ENCODE measurements at places on chromosomes 7 and 10.

DNA sequence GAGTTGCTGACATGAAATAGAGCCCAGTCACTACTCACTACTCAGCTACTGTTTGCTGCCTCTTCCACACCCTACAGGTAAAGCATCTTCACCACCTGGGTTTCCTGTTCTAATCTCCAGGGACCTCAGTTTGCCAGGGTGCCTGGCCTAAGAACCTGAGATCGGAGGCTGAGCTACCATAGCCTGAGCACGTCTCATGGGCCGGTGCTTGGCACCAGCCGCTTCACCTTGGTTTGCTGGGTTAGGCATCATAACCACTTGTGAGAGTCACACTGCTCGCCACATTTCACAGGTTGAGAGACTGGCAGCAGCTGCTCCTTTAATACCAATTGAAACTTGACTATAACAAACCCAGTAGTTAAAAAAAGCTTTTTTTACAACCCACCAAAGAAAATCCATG is 75.1 kb downstream of the EMX2 start:
- DNase-seq: no peak

DNA sequence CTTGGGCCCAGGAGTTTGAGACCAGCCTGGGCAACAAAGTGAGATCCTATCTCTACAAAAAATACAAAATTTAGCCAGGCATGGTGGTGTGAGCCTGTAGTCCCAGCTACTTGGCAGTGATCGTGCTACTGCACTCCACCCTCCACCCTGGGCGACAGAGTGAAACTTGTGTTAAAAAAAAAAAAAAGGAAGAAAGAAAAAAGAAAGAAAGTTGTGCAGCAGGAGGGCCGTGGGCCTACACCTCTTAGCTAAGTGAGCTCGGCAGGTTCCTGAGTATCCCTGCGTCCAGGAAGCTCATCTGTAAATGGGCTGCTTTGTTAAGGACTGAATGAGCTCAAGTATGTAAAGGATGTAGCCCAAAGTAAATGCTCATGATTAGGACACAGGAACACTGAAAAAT is 155.0 kb downstream of the RNF216 start:
- DNase-seq: no peak

- DNase-seq: peak; percentile 19
Observed at GRCh38 chr10:114694752-114695151, 36.7 kb upstream of the ABLIM1 start.

DNA sequence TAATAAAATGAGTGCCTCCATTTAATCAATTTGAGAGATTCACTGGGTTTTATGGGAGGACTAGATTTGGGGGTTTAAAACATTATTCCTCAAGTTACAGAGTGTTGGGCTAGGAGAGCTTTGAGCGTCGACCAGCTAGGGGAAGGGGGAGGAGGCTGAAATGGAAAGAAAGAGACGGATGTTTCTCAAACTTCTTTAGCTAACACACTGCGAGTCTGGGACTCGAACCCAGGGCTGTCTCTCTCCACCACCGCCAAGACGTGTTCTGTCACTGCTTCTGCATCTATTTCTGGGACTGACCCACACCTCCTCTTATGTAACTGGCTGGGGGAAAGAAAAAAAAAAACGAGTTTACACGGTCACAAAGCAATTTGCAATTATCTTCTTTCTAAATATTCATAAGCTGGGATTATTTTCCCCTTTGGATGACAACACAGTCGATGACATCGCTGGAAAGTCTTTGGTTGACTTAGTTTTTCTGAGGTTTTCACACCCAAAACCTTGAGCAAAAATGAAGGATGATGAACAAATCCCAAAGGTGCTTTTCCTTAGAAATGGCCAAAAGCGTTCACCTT is 27.2 kb downstream of the CHST15 start:
- DNase-seq: no peak

DNA sequence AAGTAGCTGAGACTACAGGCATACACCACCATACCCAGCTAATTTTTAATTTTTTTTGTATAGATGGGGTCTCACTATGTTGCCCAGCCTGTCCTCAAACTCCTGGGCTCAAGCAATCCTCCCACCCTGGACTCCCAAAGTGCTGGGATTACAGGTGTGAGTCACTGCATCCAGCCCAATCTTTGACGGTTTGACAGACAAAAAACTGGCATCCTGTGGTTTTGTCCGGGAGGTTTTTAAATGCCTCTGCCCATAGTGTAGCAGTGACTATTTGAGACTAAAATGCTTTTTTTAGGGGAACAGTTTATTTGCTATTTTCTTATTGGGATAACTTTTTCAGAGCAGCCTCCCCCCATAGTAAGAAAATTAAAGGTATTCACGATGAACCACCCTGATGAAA is 523.7 kb upstream of the GALNT17 start:
- DNase-seq: no peak

DNA sequence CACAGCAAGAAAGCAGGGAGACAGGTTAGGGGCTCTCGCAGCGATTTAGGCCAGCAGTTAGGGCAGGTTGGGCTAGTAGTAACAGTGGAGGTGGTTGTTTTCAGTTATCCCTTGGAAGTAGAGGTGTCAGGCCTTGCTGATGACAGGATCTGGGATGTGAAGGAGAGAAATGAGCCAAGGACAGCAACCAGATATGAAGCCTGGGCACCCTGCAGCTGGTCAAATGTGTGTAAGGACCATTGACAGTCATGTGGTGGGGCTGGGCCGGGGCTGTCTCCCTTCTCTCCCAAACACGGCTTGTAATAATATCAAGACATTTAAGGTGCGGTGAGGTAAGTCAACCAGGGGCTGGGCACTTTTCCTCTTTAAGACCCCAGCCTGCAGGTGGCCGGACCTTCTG is 112.5 kb upstream of the IGFBP3 start:
- DNase-seq: no peak

- DNase-seq: no peak
Observed at GRCh38 chr10:118956802-118957442, 72.6 kb upstream of the NANOS1 start.

- DNase-seq: peak; percentile 38
Observed at GRCh38 chr10:103659674-103660363, 166.3 kb downstream of the NEURL1 start.

DNA sequence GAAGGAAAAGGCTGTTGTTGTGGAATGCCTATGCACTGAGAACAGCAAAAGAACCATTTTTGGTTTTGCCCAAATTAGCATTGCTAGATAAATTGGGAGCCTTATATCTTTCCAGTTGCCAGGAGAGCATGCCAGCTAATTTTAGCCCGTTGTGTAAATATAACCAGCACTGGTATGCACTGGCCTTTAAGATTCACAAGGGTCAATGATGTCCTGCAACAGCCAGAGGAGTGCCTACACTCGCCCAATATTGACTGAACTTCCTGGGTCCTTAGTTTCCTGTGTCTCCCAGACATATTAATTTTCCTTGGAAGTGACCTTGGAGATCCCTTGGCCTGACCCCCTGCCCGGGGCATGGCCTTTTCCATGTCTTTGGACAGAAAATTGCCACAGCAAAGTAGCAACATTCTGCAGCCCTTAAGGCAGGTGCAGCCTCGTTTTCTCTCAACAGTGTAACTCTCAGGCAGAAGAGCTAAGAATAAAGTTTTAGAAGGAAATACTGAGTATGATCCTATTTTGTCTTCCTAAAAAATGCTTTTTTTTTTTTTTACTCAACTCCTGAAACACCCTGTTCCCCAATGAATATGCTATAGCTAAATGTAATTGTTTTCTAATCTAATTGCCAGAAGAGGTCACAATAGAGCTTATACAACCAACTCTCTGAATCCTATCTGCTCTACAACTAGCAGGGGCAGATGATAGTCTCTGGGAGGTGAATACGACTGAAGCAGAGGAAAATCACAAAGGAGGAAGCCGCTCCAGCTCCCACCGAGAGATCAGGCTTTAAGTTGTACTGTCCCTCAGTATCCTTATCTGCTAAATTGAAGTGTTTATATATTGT is 131.9 kb upstream of the PCGF5 start:
- DNase-seq: no peak

DNA sequence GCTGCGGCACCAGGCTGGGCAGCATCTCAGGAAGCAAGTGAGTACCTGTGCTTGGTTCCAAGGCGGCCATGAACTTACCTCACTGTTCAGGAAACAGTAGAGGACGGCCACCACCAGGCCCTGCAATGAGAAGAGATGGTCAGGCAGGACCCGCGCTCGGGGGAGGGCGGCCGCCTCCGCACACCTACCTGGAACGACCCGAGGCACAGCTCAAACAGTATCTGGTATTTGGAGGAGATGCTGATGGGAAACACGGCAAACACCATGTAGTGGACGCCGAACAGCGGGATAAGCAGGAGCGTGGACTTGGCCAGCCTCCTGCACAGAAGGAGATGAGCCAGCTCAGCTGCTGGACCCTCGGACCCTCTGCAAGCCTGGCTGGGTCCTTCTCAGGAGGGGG is 112.9 kb downstream of the VIPR2 start:
- DNase-seq: no peak

- no peak for DNase-seq
Observed at GRCh38 chr10:92278996-92279696, 11.7 kb downstream of the CPEB3 start.

GRCh38 chr10:78540355-78541076 is 506.9 kb downstream of the RPS24 start:
- no peak for DNase-seq

GRCh38 chr7:815284-816216 is 16.7 kb upstream of the SUN1 start:
- peak; percentile 75 for DNase-seq

GRCh38 chr10:106515206-106515790 is 649.2 kb downstream of the SORCS1 start:
- DNase-seq: no peak

GRCh38 chr10:100340948-100341847 is 5.8 kb upstream of the SCD start:
- DNase-seq: peak; percentile 86

GRCh38 chr7:49780953-49781352 is 7.5 kb downstream of the VWC2 start:
- DNase-seq: no peak

DNA sequence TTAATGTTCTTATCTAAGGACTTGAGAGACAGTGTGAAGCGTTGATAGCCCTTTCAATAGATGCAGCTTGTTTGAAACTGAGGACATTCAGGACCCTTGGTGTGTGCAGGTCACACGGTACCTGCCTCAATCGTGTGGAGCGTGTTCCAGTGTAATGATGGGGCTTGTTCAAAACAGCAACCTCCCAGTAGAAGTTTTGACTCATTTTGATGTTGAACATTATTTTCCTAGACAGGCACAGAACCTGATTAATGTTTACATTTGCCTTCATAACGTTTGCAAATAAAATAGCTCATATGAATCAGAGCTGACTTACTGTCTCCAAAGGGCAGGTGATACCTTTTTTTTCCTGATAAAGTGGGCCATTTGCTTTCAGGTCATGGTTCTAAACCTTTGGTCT is 21.3 kb downstream of the RBM17 start:
- no peak for DNase-seq

DNA sequence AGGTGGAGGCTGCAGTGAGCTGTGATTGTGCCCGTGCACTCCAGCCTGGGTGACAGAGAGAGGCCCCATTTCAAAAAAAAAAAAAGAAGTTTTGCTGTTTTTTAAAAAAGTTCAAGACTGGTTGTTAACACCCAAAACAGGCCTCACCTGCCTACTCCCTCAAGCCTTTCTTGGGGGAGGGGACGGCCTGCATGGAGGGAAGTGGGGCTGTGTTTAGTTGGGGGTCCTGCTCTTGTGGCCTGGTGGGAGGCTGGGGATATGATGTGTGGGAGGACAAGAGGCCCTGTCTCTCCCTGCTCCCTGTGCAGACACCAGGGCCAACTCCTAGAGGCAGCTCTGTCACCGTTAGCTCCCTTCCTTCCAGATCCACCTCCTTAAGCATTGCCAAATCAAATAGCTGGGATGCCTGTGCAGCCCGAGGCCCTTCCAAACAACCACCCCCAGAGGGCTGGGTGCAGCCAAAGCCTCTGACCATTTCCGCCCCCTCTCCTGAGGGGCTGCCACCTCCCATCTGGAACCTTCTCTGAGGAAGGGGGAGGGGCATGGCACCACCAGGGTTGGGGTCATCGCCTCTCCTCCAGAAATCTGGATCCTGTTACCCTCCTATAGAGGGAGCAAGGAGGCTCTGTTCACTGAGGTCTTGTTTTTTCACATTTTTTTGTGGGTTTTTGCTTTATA is 32.9 kb upstream of the ANKRD2 start:
- no peak for DNase-seq

DNA sequence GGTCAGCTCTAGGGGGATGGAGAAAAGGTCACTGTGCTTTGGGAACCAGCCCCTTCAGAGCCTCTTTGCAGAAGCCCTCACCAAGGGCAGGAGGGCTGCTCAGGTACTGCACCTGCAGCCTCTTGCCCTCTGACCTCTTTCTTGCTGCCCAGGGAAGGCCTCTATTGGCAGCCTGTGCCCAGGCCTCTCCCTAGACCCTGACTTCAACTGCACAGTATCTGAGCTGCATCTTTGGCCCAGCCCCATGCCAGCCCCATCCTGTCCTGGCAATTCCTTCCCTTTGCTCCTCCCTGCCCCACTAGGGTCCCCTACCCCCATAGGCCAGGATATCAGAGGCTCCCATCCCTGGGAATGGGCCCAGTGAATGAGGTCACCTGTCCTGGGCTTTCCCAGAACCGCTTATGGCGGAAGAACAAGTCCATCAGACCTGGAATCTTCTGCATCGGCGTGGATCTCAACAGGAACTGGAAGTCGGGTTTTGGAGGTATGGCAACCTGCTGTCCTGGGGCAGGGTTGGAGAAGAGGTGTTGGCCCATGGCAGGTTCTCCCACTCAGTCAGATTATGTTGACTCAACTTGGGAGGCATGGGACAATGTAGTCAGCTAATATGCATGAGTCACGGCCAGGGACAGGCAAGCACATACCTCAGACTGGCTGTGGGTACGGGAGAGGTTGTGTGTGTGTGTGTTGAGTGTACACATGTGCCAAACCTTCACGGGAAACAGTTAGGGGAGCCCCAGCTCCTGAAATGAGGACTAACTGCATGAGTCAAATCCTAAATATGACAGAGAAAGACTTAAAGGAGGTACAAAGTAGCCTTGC is 17.1 kb upstream of the CPA1 start:
- no peak for DNase-seq

All from NCI-H2081 (cell line).